ENCODE measurements at places on chromosomes 5 and 9.

- no peak for DNase-seq
Observed at GRCh38 chr9:126367616-126368015, 41.0 kb downstream of the MVB12B start.

- no peak for DNase-seq
Observed at GRCh38 chr5:176608142-176608705, 1.7 kb downstream of the GPRIN1 start.

- no peak for DNase-seq
Observed at GRCh38 chr5:115064380-115064779, 105.3 kb downstream of the TRIM36 start.

DNA sequence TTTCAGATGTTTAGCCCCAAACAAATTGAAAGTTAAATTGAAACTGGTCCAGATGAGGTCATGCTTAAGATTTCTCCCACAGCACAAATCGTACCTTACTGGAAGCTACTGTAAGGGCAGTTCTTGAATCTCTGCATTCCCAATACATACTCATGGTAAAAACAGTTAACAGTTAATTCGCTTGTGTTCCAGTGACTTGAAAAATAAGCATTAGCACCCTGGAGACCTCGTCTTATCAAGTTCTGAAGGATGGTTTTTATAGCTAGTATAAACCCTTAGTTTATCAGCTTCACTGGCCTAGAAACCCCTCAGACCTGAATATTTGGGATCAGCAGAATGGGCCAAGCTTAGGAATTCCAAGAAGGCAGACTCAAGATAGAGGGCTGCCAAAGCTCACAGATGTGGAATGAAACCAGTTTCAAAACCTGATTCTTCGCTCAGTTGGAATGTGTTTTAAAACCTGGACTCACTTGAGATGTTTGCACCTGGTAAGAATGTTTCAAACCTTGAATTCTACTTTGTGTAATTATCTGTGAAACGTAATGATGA, 103.6 kb downstream of the C9orf152 start:
- DNase-seq = no peak

GRCh38 chr9:123131993-123132392, 98.5 kb downstream of the GPR21 start:
- no peak for DNase-seq

DNA sequence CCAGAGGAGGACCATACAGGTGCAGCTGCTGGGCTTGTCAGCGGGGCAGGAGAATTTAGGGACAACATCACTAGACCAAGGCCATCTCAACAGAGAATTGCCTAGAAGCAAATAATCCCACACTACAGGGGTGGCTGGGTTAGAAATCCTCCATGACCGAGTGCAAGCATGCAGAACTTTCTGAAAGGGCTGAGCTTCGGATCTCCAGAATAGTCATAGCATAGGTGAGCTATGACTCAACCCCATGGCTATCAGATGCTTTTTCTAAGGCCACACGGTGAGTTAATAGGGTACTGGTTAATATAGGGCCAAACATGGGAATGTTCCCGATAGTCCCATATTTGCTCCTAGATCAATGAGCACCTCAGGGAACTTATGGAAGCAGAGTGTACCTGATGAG, 4.2 kb downstream of the KCNIP1 start:
- DNase-seq = no peak

DNA sequence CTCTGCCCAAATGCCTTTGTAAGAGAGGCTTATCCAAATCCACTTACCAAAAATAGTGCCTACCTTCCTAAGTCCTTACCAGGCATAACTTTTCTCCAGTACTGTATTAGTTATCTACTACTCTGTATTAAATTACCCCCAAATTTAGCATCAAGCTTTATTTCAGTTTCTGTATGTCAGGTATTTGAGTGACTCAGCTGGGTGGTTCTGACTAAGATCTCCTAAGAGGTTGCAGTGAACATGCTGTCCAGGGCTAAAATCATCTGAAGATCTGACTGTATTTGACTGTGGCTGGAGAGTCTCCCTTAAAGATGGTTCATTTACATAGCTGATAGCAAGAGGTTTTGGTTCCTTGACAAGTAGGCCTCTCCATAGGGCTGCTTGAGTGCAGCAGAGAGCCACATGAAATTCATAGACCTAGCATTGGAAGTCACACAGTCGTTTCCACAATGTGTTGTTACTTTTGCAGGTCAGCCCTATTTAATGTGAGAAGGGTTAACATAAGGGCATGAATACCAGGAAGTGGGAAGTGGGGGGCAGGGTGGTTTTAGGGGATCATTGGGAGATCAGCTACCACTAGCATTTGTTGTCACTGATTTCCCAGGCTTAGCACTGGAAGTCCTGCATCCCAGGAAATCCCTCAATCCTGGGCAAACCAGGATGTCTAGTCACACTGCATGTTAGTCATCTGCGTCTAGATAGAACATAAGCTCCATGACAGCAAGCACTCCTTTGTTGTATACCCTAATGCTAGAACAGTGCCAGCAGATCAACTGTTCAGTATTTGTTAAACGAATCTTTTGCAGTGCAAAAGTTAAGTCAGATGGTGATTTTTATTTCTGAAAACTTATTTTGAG, 2.0 kb upstream of the ZNF622 start:
- peak; percentile 59 for DNase-seq

DNA sequence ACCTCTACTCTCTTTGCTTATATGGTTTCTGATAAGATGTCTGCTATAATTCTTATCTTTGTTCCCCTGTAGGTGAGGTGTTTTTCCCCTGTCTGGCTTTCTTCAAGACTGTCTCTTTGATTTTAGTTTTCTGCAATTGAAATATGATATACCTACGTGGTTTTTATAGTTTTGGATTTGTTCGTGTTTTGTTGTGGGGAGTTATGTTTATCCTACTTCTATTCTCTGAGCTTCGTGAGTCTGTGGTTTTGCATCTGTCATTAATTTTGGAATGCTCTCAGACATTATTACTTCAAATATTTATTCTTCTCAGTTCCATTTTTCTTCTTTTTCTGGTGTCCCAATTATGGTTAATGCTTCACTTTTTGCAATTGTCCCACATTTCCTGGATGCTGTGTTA, 521.3 kb downstream of the KCTD16 start:
- DNase-seq = no peak

- DNase-seq = no peak
Observed at GRCh38 chr9:93218671-93219420, 34.9 kb downstream of the WNK2 start.

DNA sequence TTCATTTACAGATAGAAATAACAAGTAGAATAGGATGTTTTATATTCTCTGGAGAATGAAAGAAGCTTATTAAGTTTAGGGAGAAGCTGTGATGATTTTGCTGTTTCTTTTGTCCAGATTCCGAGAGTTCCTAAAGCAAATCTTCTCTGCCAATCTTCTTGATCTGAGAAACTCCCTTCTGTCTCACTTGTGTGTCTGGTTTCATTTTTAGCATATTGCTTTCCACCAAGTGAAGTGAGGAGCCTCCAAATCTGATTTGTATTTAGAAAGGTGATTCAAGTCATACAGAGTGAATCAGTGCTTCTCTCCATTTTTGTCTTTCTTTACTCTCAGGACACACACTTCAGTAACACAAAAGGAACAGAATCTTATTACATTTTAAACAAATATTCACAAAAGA, 48.4 kb downstream of the STX17 start:
- no peak for DNase-seq

DNA sequence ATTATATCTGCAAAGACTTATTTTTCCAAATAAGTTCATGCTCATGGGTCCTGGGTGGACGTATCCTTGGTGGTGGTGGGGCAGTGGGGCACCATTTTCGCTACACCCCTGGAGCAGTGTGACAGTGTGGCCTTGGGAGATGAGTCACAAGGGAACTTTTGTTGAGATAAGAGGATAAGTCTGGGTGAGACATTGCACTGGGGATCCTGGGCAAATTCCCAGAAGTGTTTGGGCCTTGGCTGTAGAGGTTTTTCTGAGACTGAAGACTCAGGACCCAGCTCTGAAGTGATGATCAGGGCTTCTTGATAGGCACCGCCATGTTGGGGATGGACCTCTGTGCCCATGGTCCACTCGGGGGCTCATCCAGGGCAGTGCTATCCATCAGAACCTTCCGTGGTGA, 149.4 kb downstream of the MACROH2A1 start:
- DNase-seq = no peak

GRCh38 chr9:116096853-116097252, 56.7 kb upstream of the PAPPA start:
- no peak for DNase-seq

GRCh38 chr5:180302256-180302655, 10.4 kb upstream of the MAPK9 start:
- DNase-seq = no peak

DNA sequence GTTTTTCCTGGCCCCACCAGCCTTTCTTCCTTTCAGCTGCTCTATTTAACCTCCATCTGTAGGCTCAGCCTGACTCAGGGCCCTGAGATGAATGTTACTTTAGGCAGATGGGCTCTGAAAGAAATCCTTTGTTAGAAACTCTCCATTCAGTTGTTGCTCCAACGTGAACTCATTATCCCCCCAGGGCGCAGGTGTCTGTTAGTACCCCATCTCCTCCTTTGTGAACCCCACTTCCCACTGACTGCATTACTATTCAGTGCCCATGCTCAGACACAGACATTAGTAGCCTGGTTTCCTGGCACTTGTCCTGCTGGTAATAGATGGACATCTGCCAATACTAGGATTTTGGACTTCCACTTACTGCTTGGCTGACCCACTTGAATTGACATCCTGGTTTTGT, 1271.6 kb downstream of the PTPRD start:
- no peak for DNase-seq

DNA sequence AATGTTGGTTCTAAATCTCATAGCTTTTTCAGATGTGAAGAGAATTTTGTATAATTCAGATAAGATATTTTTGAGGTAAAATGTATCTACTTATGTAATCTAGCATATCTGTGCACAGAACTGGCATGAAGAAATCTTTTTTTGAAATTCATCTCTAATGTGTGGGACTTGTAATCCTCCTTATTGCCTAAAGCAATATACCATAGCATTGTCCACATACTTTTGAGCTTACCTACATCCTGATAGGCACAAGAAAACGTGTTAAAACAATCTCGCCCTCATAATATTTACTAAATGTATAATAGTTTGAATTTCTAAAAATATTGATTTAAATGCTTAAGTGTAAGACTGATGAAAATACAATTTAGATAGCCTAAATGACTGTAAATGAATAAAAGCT, 1686.5 kb upstream of the ACO1 start:
- no peak for DNase-seq

GRCh38 chr5:125142458-125142857, 396.0 kb upstream of the ZNF608 start:
- DNase-seq = no peak

- peak; percentile 23 for DNase-seq
Observed at GRCh38 chr5:36692791-36693763, 86.7 kb downstream of the SLC1A3 start.

DNA sequence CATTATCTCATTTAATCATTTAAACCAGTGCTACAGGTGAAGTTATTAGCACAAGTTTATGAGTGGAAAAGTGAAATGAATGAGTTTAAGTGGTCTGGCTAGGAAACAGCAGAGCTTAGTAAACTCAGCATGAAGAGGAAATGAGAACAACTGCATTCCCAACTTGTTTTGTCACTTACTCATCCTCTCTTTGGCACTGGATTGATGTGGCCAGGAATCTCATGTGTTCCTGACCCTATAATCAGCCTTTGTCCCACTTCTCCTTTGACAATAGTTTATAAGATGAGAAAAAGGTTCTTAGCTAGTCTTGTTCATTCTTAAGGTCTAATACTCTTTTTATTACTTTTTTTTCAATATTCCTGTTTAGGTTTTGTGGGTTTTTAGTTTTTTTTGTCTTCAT, 559.2 kb upstream of the TLE4 start:
- DNase-seq = no peak

DNA sequence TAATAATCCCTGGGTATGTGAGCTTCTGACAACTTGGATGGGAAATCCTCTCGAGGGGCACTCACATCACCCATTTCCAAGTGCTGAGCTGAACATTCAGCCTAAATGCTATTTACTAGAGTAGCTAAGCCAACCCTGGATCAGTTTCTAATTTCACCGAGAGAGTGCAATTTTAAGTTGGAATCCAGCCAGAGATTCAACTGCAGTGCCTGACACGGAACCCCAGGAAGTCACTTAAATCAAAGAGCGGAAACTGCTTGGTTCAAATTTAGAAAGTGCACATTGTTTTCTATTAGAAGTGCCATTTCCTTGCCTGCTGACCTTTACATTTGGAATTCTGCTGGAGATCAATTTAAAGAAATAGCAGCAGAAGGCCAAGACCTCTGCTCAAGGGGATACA, 8.8 kb downstream of the SPRY4 start:
- peak; percentile 56 for DNase-seq

GRCh38 chr9:113468716-113469448, 5.4 kb downstream of the RGS3 start:
- no peak for DNase-seq

GRCh38 chr5:146919304-146919703, 40.7 kb upstream of the PPP2R2B start:
- no peak for DNase-seq

- no peak for DNase-seq
Observed at GRCh38 chr9:129583308-129584038, 37.4 kb downstream of the C9orf50 start.

- DNase-seq = no peak
Observed at GRCh38 chr5:53671447-53671846, 111.0 kb downstream of the NDUFS4 start.

- no peak for DNase-seq
Observed at GRCh38 chr5:133736512-133736911, 124.2 kb upstream of the FSTL4 start.

DNA sequence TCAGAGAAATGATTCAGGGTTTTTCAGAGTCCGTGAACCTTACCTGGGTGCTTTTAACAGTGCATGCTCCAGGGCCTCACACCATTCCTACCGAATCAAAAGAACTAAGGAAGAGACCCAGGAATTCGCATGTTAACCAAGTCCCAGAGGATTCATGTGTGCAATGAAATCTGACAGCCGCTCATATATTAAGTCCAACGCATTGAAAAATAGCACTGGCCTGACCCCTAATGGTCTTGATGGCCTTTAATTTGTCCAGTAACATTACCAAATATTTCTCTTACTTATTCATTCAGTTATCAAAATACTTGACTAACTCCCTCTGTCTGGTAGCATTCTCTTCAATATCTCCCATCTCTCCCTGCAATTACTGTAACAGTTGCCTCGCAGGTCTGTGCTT, 55.0 kb upstream of the MARCHF11 start:
- DNase-seq = no peak
